A673 (cell line): ENCODE measurements at places on chromosomes 1 and 21.
A peak's percentile ranks its signal among the peaks of the same experiment; 100 is the strongest.

DNA sequence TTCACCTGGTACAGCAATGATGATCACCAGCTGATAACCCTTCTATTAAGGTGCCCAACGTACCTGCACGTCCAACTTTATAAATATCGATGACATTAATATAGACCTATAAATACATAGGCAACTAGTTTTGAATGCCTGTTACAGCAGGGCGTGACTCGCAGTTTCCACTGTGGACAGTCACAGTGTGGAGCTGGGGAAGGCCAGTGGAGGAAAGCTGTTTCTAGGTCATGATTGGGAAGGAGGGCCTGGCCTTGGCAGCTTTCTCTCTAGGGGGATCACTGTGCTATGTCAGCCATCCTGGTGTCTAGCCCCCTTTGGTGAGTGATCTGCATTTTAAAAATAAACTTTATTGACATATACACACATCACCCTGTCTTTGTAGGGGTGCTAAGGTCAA is 4.4 kb upstream of the PRDM15 start:
- DNase-seq, result no peak

DNA sequence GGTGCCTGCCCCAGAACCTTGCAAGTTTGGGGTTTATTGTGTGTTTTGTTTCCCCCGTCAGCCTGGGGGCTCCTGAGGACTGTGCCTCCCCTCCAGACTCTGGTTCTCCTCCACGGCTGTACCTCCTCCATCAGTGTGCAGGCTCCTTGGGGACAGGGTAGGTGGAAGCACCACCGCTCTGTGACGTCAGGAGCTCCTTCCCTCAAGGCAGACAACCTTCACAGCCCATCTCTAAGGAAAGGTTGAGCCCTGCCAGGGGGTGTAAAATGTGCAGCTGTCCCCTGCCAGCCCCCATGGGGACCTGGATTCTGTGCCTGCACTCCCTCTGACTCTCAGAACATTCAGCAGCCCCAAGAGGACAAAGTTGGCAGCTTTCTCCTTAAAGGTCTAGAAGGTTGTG is 465 bp upstream of the HSPB7 start:
- no peak for DNase-seq

DNA sequence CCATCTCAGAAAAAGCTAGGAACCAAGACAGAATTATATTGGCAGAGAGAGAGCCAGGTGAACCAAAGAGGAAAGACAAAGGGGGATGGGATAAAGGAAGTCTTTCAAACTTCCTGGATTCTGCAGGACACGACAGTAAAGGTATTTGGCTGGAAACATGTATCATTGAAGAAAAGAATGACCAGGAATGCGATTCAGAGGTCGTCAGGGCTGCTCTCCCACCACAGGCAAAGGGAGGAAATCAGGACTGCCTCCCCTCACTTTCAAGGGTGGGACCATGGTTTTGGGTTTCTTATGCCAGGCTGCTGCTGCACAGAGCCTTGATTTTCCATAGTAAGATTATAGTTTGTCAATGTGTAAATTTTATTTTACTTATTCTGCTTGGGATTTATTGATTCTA is 848.8 kb downstream of the BRINP3 start:
- no peak for DNase-seq

DNA sequence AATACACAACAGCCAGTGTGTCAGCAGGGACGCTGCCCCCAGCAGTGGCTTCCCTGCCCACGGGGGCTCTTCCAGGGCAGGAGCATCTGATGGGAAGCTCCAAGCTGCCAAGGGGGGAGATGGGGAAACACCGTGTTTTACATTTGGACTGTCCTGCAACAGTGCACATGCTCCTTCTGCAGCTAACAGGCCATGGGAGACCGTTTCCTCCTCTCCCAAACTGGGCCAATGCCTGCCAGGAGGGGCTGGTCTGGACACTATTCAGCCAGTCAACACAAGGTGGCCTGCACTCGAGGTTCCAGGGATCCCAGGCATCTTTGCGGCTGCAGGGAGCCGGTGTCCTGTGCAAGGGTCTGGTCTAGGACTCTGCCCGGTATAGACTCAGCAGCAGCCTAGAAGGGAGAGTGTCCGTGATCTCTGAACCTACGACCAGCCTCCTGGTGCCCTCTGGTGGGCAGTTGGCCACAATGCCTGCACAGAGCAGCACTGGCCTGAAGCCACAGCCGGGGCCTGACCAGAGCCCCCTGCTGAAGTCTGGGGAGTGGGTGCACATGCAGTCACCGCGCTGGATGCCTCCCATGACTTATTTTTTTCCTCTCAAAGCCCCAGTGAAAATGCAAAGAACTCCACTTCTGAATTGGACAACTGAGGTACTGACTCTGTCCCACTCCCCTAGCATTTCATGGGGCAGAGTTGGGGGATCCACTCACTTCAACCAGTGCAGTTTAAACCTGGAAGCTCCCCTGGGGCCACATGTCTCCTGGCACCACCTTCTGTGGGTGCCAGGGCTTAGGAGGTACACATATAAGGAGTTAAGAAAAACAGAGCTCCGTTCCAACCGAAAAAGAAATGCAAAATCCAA is 33.3 kb downstream of the RCC2 start:
- peak; percentile 39 for DNase-seq

DNA sequence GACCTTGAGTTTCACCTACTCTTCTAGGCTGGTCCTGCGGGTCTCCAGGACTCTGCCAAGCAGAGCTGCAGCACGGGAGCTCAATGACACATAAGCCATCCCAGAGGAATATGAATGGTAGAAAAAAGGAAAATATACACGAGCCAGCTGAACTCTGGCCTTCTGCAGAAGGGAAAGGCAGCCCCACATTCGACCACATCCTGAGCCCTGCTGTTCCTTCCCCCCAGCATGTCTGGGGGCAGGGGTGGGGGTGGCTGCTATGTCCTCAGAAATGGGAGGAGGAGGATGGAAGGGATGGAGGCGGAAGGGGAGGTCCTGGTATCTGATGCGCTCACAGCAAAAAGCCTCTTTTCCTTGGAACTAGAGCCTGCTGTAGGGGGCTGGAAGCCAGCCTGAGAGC is 12.1 kb upstream of the KDF1 start:
- DNase-seq, result no peak

DNA sequence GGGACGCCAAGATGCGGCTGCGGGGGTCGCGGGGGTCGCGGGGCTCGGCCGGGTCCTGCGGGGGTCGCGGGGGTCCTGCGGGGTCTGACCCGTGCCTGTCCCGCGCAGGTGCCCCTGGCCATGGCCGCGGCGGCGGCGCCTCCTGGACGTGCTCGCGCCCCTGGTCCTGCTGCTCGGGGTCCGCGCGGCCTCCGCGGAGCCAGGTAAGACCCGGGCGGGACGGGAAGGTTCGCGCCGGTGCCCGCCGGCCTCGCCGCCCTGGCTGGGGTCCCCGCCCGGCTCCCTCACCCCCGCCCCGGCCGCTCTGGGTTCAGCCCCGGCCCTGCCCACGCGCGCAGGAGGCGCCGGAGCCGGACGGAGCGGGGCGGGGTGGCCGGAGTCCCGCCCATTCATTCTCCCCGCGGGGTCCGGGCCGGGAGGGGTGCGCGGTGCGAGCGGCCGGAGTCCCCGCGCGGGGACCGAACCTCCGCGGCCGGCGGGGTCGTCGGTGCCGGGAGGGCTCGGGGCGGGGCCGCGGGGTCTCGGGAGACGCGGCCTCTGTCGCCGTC is 380 bp downstream of the COL18A1 start:
- DNase-seq, result no peak

- no peak for DNase-seq
These were observed 31.1 kb upstream of the FMOD start for GRCh38 chr1:203382026-203382425.

- no peak for DNase-seq
These were observed 52.9 kb downstream of the ATP1A1 start for GRCh38 chr1:116425987-116426386.

GRCh38 chr1:158391099-158391498 is 8.2 kb downstream of the OR10T2 start:
- DNase-seq, result no peak

GRCh38 chr1:214280386-214281020 is 456 bp upstream of the SMYD2 start:
- no peak for DNase-seq

DNA sequence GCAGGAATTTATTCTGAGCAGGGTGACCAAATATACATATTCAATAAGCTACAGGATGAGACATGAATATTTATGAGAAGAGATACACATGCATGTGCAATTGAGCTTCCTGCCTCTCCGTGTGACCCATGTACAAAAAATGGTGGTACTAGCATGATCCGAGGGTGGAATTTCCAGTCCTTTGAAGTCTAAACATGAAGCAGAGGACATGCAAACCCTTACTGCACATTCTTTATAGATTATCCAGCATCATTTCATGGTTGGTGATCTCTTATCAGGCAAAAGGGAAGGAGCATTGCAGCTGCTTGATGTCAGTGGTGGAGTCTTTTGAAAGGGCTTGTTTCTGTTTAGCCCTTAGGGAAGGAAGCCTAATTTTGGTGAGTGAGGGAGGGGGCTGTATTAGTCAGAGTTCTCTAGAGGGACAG is 448.6 kb downstream of the SETD4 start:
- DNase-seq, result no peak

GRCh38 chr1:61092642-61093041 is 10.3 kb downstream of the NFIA start:
- DNase-seq, result no peak

DNA sequence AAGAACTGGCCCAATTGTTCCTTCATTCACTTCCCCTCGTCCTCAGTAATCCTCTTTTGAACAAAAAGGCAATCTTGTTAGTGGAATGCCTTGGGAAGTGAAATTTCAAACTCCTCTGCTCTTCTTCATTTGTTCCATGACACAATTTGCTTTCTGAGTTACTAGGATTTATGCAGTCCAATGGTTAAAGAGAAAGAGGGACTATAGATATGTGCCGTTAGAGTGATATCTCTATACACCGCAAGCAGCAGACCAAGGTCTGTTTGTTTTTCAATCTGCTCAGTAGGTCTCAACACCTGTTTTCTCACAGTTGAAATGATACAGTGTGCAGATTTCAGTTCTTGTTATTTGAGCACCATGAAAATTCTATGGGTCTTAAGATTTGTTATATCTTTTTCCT is 244.0 kb downstream of the DNM3 start:
- no peak for DNase-seq

GRCh38 chr1:6358757-6359201 is 34.8 kb downstream of the ACOT7 start:
- peak; percentile 48 for DNase-seq

DNA sequence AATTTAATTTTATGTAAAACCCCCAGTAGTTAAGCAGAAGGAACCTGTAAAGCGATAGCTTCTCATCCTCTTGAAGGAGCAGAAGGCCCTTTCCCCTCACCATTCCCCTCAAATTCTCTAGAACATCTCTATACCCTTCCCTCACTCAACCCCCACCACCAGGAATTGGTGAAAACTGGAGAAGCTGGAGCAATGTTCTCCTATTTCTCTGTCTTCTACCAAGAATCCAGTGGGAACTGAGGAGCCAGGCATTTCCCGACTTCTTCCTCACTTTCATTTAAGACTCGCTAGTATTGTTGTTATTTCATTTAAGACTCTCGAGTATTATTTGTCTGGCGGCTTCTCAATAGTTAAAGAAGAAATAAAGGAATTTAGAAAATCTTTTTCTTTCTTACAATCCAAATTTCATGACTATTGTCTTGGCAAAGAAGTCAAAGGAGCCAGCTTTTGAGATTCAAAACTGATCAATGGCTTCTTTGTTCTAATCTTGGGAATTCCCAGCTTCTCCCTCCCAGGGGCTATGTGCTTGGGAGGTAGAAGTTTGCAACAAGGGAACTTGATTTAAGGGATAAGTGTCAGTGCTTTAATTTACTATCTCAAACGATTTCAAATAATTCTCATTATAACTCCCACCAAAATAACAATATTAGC is 253.3 kb upstream of the ADGRL2 start:
- DNase-seq, result no peak

- no peak for DNase-seq
These were observed 177.6 kb downstream of the GABPA start for GRCh38 chr21:25912402-25912746.

GRCh38 chr1:31591425-31592093 is 15.2 kb downstream of the TINAGL1 start:
- peak; percentile 79 for DNase-seq

DNA sequence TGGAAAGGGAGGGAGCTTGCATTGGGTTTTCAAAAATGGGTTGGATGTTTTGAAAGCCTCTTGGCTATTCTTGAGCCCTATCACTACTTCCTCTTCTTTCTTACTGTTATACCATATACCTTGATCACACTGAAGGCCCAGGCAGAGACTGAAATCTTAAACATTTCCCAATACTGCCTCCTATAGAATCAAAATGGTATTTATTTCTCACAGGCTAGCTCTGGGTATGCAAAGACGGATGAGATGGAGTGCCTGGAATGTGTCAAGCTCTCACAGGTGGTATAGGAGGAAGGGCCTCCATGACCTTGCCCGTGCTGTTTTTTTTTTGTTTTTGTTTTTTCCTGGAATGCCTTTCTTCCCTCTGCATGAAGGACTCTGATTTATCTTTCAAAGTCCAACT is 268.4 kb upstream of the USP24 start:
- DNase-seq, result peak; percentile 11

GRCh38 chr1:182191381-182192115 is 130.0 kb upstream of the ZNF648 start:
- no peak for DNase-seq

- no peak for DNase-seq
These were observed 14.0 kb downstream of the A3GALT2 start for GRCh38 chr1:33306653-33307493.

- no peak for DNase-seq
These were observed 288.4 kb upstream of the RGS18 start for GRCh38 chr1:191869790-191870312.

DNA sequence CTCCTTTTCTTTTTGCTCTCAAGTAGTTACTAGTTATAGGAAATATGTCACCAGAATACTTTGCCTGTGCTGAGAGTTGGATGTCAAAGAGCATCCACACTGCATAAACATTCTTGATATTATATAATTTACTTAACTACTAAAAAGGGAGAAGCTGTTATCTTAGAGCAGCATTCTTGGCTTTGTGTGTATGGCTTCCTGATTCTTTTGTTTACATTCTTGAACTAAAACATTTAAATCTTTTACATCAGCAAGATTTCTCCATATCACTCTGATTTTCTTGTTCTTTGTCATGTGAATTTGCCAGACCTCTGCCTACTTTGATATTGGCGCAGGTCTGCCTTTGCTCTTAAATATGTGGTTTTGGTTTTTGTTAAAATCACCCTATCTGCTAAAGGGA is 48.8 kb downstream of the SUCO start:
- DNase-seq, result no peak

DNA sequence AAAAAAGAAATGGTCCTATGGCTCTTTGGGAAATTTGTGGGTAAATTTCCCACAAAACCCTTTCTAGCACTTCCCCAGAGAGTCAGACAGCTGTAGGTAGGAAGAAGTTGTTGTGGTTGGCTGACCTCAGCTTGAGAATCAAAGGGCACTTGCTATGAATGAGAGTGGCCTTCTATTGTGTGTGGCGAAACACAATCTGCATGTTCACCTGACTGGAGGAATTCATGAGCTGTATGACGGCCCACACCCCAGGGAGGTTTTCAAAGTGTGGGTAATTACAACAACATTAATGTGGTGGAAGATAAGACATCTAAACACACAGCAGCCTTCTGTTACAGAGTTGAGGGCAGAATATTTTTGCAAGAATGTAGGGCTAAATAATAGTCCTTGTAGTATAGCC is 38.8 kb downstream of the NGF start:
- DNase-seq, result no peak

- DNase-seq, result no peak
These were observed 85.9 kb downstream of the MRPL37 start for GRCh38 chr1:54285815-54286345.
